Fibroblast of skin of right biceps (primary cell): ENCODE measurements at places on chromosomes 16 and 17.

DNA sequence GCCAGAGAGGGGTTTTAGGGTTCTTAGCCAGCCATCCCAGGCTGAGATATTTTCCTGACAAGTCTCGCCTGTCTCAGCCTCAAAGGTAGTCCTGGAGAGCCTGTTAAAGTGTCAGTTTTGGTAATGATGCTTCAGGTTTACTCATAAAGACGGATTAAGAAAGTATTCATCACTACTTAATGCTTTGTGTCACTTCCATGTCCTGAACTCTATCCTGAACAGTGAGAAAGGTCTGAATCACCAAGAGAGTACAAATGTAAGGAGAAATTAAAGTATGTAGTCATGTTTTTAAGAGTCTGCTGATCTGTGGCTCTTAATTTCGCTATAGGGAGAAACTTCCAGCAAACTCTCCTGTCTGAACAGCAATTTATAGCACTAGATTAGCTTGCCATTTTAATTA, 14.0 kb downstream of the RPGRIP1L start:
- DNase-seq = peak; percentile 53

GRCh38 chr16:680625-680945, 375 bp downstream of the STUB1 start:
- no peak for DNase-seq

- peak; percentile 88 for DNase-seq
Measured at GRCh38 chr16:85162478-85163277, 50.4 kb upstream of the CIBAR2 start.

DNA sequence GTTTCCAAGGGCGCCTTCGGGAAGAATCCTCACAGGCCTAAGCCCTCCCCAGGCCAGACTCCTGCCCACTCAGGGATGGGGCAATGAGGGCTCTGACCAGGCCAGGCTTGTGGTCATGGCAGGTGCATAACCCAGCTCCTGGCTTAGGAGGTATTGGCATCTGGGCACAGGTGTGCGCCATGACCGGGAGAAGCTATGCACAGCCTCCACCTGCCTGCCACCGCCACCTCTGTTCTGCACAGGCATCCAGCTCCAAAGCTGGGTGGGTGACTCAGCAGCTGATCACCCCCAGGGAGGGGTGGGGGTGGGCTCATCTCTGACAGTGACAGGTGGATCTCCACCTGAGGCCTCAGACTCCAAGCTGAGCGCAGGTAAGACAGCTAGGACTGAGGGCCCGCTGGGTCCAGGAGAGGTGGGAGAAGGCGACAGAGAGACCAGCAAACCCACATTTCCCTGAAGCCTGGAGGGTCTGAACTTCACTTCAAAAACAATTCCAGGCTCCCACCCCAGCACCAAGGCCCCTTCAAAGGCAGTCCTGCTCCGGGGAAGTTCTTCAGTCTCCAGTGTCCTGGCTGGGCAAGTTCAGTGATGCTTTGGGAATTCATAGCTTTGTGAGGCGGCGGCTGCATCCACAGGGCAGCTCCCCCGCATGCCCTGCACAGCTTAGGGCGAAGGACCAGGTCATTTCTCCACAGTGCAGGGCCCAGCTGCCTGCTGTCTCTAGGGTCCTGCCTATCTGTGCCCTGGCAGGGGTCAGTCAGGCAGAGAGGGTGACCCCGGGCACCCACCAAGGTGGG, 121.6 kb upstream of the SMURF2 start:
- no peak for DNase-seq

DNA sequence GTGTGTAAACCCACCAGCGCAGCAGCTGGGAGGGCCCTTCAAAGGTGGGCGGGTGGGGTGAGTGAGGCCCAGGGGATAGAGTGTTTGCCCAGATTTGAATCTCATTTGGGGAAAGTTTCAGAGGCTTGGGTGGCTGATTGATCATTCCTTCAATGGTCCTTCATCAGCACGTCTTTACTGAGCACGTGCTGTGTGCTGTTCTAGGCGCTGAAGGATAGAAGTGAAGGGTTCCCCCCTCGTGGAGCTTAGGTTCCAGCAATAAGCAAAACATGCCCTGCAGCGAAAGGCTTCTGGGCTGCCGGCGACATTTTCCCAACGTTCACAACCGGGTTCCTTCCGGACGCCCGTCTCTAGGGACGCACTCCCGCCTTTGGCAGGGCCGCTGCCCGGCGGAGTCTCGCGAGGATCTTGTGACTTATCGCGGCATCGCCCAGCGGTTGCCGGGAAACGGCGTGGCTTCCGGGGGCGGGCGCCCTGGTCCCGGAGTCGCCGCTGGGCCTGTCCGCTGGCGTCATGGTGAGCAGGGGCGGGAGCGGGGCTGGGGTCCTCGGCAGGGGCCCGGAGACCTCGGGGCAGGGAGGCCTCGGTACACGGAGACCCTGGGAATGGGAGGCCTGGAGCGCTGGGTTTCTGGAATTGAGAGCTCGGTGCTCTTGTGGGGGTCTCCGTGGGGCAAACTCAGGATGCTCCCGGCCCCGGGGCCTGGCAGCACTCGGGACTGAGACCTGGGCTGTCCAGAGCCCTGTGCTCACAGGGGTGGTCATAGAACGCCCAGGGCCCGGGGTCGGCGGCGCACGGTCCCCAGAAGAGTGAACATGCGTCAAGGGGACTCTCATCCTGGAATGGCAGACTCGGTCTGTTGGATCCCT, 3.2 kb upstream of the DBNDD1 start:
- peak; percentile 88 for DNase-seq

- DNase-seq = peak; percentile 58
Measured at GRCh38 chr17:55641676-55642081, 81.0 kb downstream of the TMEM100 start.

GRCh38 chr16:46954562-46954961, 18.9 kb downstream of the DNAJA2 start:
- DNase-seq = no peak

DNA sequence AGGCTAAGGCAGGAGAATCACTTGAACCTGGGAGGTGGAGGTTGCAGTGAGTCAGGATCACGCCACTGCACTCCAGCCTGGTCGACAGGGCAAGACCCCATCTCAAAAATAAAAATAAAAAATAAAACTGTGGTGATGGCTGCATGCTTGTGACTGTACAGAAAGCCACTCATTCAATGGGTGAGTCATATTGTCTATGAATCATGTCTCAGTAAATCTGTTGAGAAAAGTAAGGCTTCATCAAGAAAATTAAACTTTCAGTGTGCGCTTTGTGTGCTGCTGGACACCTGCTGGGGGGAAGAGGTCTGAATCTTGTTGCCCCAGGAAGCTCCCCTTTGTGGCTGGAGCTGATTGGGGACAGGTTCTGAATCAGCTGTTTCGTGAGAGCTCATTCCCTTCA, 11.3 kb downstream of the NUBP1 start:
- peak; percentile 65 for DNase-seq

DNA sequence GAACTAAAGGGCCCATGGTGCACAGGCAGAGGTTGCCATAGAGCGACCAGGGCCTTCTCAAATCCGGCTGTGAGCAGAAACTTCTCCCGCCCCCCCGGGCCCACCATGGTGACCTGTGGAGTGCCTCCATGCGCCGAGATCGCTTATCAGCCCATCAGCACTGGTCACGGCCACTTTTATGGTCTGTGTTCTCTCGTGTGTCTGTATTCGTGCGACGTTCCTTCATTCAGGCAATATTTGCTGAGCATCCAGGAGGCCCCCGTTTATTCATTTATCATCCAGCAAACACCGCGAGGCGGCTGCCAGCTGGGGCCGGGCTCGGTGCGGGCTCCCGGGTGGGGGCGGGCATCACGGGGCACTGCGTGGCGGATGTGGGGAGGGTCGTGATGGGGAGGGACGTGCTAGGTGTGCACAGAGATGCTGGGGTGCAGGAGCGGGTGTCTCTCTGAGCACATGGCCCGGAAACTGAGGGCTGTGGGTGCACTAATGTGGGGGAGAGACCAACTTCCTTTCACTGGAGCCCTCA, 88.0 kb upstream of the CBX4 start:
- DNase-seq = no peak

- no peak for DNase-seq
Measured at GRCh38 chr16:56318827-56319140, 106.6 kb downstream of the AMFR start.

- DNase-seq = no peak
Measured at GRCh38 chr17:32256012-32256700, 9.5 kb upstream of the RHBDL3 start.

GRCh38 chr17:28986714-28987655, 18.8 kb downstream of the SEZ6 start:
- no peak for DNase-seq

GRCh38 chr17:7712111-7712771, 5.3 kb upstream of the DNAH2 start:
- no peak for DNase-seq

DNA sequence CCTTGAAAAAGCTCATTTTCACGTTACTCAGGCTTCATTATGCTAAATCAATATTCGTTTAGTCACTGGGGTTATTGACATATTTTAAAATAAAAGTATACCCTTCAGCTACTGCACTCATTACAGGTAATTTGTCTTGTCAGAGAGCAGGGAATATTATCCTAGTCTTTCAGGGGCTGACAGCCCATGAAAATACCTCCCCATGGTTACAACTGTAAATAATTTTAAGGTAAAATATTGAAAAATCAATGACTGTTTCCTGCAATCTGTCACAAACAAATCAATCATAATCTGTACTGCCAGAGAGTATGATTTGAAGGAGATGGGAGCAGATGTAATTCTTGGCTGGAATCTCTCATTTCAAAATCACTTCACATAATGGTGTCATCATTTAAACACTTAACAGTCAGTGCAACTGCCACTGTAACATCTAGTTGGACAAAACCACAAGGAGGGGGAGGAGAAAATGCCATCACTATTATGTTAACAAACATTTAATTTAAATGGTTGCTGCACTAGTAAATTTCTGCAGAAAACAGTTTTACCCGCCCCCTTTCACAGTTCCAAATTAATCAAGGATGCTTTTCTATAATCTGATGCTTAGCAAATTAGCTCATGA, 9.3 kb upstream of the IRX5 start:
- peak; percentile 69 for DNase-seq

DNA sequence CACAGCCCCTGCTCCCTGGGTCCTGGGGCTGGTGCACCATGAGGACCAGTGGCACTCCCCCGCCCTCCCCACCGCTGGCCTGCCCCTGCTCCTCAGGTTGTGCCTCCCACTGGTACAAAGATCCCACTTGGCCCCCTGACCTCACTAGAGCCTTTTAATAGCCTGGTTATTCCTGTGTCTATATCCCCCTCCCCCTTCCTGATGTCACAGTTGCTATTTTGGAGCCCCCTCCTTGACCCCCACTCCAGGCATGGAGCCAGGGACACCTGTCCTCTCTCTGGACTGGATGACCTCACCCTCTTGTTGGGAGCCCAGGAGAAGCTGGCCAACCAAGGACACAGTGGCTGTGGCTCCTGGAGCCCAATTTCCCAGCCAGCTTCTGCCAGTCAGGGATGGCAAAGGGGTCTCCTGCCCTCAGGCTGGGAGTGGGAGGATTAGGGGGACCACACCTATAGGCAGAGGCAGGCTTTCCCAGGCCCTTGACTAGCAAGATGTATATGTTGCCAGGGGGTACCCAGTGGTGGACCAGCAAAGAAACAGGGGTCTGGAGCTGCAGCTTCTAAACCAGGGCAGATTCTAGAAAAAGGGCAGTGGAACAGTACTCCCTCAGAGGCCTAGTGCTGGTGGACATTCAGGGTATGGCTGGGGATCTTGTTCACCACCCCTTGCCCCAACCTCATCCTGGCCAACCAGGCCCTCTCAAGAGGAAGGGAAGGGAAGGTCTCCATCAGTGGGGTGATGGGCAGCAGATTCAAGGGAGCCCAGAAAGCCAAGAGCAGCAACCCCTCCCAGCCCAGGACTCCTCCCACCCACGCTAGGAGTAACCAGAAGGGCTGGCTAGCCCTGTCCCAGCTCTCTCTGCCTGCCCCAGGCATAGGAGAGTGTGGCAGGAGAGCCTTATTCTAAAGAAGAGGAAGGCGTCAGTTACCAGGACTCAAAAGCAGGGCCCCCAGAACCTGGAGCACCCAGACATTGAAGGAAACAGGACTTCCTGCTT, 10.9 kb downstream of the HDAC5 start:
- DNase-seq = no peak

DNA sequence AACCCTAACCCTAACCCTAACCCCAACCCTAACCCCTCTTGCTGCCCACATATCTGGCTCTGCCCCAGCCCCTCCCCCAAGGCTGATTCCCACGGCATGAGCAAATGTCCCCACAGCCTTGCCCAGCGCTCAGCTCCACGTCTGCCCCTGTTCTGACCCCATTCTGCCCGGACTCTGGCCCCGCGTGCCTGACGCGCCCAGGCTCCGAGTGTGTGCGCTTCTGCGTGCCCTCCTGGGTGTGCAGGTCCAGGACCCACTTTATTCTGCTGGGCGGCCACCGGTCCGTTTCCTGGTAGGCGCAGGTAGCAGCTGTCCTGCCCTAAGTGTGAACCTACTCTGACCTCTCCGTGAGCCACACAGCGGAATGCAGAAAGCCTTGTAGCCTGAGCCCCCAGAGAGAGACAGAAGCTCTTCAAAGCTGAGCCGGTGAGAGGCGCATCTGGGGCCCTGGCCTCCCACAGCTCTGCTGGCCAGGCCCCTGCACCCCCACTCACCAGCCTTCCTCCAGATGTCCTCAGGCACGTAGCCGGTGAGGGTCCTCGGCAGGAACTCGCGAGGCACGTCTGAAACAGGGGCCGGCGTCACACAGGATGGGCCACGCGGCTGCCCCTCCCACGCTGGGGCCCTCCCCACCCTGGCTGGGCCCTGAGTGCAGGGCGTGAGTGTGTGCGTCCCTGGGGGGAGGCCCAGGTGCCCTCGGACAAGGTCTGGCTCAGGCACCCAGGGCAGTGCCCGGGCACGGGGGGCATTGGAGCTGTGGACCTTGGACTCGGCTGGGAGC, 14.0 kb upstream of the PABPN1L start:
- no peak for DNase-seq

GRCh38 chr16:79067600-79067999, 532.9 kb downstream of the MAF start:
- peak; percentile 5 for DNase-seq

GRCh38 chr17:17256316-17256715, 19.3 kb upstream of the FLCN start:
- no peak for DNase-seq

DNA sequence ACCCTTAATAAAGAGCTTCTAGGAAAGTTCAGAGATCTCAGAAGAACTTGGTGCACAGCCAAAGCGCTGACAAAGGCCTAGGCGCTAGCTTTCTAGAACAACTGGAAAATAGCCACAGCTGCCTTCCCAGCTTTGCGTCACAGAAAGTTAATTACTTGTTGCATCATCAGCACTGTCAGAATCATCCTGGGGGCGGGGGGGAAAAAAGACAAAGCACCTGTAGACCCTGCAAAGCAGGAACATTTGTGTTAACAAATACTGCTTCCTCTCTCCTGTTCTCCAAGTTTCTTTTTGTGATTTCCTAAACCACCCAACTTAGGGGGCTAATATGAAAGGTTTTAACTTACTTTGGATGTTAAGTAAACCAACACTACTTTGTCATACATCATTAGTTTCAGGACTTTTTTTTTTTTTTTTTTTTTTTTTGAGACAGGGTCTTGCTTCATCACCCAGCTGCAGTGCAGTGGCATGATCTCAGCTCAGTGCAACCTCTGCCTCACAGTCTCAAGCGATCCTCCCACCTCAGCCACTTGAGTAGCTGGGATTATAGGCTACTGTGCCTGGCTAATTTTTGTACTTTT, 4.8 kb upstream of the AARSD1 start:
- peak; percentile 8 for DNase-seq
